SK-MEL-5 (cell line): ENCODE measurements at places on chromosomes 5 and 9. TPM values are rescaled to one million over a fixed set of nuclear protein-coding genes. Genes with fewer than 3 reads are reported as not detected.

DNA sequence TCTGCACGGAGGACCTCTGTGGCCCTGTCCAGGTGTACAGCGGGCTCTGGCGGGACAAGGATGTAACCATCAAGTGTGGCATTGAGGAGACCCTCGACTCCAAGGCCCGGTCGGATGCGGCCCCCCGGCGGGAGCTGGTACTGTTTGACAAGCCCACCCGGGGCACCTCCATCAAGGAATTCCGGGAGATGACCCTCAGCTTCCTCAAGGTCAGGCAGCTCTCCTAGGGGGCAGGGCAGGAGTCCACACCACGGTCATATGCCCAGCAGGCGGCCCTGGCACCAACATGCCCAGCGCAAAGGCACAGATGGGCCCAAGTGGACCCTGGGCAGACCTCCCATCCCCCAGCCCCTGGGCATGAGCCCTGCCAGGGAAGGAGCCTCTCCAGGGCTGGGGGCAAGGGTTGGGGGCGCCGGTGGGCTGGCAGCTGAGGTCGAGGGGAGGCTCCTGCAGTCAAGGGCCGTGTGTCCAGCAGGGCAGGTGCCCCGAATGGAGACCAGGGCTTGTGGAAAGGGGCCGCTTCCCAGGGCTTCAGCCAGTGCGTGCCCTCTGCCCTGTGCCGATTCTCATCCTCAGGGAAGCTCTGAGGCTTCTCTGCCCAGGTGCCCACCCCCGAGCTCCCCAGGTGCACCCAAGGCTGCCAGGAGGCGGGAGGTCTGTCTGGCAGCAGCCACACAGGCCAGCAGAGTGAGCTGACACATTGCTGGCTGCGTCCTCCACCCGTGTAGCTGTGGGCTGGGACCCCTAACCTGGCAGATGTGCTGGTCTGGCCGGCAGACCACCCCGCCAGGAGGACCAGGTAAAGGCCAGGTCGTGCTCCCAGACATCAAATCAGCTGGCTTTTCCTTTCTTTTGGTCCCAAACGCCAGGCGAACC lies 10.0 kb downstream of the DIPK1B start:
- DNase-seq = no peak

GRCh38 chr5:43874772-43875171 lies 271.8 kb downstream of the NNT start:
- peak; percentile 59 for DNase-seq

DNA sequence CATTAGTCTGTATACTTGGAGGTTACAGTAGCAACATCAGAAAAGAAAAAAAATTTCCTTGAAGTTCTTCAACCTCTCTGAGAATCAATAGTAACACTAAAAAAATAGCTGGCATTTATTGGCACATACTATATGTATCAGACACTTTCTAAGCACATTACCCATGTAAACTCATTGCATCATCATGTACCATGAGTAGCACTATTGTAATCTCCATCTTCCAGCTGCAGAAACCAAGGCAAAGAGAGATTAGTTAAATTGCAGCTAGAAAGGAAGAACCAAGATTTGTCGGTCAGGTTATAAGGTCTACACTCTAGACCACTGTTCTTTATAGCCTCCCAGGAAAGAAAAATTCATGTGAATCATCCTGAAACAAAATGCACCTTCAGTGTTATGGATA lies 31.4 kb upstream of the RAB3C start:
- DNase-seq = no peak

DNA sequence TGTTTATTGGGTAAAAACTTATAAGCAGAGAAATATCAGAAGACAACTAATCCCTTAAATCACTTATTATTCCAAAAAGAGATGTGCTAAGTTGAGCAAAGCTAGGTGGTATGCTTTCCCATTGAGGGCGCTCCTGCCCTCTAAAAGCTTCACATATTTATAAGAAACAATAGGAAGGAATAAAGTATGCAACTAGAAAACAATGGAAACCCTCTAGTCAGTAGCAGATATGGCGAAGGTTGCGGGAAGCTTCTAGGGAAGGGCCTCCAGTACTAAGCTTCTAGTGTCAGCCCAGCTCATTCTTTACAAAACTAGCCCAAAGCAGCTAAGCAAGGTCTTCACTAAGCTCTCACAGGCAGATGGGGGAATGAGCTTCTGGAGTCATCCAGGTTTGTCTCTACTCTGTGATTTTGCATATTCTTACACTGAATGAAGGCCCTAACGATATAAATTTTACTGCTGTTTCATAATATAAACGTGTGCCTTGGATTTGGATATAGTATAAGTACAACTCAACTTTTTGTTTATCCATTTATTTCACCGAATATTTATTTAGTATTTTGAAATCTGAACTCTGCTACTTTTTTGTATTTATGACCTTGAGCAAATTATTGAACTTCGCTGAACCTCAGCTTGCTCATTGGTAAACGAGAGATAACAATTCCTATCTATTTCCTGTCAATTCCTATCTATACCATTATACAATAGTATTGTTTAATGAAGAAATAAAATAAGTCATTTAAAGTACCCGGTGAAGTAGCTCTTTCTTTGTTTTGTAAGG lies 571.4 kb downstream of the ELAVL2 start:
- no peak for DNase-seq

DNA sequence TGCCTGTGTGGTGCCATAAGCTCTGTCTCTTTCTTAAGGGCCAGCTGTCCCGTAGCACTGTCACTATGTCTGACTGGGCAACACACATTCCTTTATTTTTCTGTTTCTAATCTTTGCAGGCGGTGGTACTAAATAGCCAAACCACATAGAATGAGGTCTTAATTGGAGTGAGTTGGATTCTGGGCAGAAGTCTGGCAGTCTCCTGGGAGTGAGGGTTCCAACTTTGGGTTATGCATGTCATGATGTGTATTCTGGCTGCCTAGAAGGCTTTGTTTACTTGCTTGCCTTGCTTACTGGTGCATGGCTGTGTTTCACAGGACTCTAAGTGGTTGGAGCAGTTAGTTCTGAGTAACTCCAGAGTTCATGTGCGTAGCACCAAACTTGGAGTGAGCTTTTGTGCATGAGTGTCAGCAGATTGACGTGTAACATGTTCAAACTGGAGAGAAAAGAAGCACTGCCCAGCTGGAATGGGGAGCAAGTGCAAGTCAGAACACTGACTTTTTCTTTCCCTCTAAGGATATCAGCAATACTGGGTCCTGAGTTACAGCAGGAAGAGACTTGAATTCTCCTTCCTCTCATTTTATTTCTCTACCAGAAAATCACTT lies 185.8 kb downstream of the PCSK1 start:
- no peak for DNase-seq

DNA sequence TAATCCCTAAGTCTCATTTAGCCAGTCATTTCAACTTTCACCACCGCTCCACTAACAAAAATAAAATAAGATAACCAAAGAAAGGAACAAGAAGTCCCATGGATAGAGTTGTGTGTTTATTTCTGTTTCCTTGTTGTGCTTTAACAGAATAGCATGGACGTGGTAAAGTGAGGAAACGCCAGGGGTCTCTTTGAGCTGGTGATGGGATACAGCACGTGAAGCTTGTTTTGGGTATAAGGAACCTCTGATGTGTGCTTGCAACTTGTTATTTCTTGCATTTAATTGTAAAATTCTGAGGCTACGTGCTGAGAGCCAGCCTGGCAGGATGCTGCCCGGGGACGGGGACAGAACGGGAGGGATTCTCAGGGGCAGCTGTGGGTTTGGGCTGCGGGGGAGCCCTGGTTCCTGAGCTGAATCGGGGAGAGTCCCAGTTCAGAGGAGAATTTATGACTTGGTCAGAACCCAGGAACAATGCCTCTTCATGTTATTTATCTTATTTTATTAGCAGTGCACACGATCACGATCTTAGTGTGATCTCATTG lies 63.4 kb downstream of the ANKRD33B start:
- DNase-seq = no peak

DNA sequence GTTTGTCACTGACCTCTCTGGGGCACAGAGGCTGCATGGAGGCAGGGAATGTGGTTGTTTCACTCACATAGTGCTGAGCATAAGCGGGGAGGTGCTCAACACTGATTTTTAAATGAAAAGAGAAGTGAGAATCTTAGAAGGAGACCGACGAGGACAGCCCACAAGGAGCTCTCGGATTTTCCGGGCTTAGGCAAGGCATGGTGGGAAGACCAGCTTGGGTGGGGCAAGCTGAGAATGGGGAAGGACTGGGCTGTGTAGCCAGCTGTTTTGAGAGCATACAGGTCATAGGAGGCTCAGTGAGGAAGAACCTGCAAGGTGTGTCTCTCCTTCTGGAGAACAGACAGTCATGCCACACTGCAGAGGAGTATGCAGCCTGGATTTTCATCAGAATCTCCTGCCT lies 86.0 kb upstream of the TNFSF8 start:
- DNase-seq = no peak

DNA sequence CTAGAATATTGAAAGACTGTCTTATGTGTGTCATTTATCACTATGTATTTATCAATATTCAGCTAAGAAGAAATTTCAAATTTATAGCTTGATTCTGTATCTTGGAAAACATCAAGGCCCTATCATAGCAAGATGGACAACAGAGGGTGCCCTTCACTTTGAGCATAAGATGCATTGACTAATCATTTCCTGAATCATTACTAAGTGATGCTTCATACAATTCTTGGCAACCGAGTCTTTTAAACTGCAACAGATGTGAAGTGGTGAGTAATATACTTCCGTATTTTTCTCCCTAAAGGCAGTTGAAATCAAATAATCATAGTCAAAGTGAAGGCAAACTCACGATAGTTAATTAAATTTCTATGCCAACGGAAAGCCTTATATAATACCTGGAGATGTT lies 318.6 kb upstream of the RGMB start:
- DNase-seq = peak; percentile 33

GRCh38 chr9:71716138-71716909 lies 52.0 kb downstream of the CEMIP2 start:
- peak; percentile 32 for DNase-seq

DNA sequence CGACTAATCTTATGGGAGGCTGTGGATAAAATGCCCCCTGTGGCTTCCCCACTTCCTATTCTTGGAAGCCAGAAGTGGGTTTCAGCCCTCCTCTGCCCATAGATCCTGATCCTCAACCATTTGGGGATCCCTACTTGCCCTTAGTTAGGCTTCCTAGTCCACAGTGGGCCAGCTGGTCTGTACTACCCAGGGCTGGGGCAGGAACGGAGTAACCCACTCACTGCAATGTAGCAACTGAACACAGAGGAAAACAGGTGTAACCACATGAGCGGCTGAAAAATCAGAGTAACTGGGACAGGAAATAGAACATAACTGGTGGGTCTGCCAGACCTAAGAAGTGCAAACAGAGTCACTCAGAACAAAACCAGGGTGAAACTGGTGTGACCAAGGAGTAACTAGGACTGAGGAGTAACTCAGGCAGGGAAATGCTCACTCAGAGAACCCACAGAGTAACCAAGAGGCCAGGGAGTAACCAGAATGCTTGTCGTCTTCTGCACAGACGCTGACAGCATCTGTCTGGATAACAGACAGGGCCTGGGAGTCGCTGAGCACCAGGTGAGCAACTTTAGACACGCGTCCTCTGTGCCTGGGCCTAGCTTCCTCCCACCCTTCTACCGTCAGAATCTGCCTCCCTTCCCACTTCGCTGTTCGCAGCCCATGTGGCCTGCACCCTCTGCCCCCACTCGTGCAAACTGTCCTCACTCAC lies 1.0 kb downstream of the AQP3 start:
- no peak for DNase-seq

GRCh38 chr9:86507212-86507630 lies 153.0 kb upstream of the TUT7 start:
- DNase-seq = no peak

DNA sequence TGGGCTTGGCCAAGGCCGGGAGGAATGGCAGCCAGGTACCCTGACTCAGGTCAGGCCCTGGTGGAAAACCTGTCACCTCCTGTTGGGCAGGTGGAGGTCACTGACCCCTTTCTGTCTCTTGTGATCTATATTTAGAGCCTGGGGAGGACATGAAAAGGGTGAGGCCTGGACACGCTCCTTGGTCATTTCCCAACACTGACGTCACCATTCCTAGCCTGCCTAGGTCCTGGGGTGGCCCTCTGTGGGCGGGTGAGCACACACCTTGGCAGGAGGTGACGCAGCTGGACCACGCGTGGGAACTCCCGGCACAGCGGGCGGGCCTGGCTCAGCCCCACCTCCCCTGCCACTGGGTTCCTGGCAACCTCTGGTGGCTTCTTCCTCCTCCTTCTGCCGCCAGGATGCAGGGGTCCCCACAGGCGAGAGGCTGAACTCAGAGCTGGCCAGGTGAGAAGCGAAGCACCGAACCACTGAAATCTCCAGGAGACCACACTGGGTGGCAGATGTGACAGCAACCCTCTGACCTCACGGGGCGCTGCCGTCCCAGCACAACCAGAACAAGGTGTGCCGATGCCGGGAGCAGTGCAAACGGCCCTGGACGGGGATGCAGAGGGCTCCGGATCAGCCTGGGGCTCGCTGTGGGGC lies 6.4 kb upstream of the RALGDS start:
- no peak for DNase-seq

DNA sequence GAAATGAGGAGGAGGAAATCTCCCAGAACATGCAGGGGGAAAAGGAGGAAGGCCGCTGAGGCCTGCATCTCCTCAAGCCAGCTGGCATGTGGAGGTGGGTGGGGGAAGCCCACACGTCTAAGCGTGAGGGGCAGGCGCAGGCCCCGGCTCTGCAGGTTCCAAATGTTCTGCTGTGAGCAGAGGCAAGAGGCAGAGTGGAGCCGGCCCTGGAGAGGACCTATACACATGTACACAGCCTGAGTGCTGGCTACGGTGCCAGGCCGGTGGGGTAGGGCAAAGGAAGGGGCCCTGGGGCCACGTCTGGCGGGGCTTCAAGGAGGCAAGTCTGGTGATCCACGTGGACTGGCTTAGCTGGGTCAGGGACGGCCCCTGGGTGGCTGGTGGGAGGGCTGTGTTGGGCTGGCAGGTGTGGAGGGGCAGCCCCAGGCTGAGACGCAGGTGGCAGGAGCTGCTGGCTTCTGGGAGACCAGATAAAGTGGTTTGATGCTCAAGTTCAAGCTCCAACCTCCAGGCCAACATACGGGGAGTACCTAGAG lies 26.4 kb downstream of the LPCAT1 start:
- DNase-seq = no peak

DNA sequence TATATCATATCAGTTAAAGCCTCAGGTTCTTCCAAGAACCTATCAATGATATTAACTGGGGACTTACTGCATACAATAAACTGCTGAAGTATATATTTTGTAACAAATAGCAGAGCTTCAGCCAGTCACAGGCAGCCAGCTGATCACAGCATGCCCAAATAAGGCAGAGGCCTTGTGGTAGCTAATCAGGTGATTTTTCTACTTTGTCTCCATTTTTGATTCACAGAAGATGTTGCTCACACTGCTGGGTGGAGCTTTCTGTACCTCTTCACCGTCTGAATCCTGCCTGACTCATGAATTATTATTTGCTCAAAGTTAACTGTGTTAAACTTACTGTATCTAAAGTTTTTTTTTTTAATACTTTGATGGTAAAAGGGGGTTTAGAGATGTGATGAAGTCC lies 357.4 kb downstream of the PSAT1 start:
- no peak for DNase-seq

Gene FOXI1
- not detected in 2 replicates for total RNA-seq

Gene DPYSL3
- 13.0 and 16.5 TPM in 2 replicates for total RNA-seq

Gene TMEM250
- 42.5 and 43.0 TPM in 2 replicates for total RNA-seq
